ENCODE measurements at places on chromosomes 6 and 20.

- no peak for DNase-seq
Measured at GRCh38 chr6:121040831-121041230, 293.4 kb downstream of the TBC1D32 start.

GRCh38 chr6:16622193-16622592, 139.1 kb downstream of the ATXN1 start:
- no peak for DNase-seq

- peak; percentile 24 for DNase-seq
Measured at GRCh38 chr20:36666181-36666740, 20.3 kb upstream of the SLA2 start.

- DNase-seq = peak; percentile 53
Measured at GRCh38 chr20:62642666-62643520, 590 bp downstream of the SLCO4A1 start.

DNA sequence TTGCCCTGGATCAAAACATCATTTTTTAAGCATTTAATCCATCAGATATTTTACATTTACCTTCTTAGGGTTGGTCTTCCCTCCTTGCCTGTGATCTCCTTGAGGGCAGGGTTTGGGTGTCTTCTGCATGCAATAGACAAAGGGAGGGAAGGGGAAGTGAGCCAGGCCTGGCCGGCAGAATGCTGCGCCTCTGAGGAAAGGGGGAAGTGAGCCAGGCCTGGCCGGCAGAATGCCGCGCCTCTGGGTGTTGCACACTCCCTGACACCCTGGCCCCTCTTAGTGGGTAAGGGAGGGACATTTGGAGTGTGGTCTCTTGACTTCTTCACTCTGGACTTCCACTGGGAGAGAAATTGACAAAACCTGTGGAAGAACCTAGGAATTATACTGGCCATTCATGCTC, 12.4 kb downstream of the PSMF1 start:
- DNase-seq = no peak

DNA sequence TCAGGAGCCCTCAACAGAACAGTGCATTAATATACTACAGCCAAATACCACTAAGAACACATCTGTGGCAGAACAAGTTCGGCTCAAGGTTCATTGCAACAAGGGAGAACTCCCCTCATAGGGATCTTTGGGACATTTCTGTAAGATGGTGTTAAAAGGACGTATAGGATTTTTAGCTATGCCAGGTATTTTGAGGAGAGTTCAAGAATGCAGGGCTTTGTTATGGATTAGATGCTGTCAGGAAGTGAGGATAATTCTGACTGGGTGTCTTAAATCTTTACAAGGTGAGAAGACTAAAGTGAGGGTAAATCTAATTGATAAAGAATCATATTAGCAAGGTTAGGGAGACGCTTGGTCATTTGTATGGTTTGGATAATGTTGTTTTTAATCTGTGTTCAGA, 83.7 kb upstream of the AHI1 start:
- no peak for DNase-seq

- no peak for DNase-seq
Measured at GRCh38 chr6:150430815-150431214, 62.0 kb downstream of the IYD start.

- no peak for DNase-seq
Measured at GRCh38 chr20:52818491-52818890, 153.7 kb upstream of the TSHZ2 start.

DNA sequence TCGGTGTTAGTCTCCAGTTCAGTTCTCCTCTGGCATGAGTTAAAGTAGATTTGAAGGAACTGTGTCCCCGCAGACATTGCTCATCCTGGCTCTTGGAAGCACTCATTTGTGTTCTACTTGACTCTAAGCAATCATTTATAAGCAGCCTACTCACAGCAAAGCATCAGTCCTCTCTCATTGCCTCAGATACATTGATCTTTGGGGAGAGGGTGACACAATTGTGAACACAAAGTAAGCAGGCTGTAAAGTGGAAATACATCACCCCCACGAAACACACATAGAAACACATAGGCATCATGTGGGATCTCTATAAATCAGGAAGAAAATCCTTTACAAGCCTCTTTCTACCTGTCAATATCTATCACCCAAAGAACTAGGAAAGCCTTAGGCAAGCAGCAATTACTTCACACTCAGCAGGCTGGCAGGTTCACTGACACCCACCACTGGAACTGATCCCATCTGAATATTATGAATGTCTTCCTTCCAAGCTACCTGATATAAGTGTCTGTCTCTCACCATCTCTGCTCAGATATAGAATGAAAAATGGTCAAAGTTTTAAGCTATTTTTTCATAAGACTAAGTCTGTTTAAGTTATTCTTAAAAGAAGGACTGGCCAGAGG, 675.8 kb downstream of the HACE1 start:
- DNase-seq = no peak

DNA sequence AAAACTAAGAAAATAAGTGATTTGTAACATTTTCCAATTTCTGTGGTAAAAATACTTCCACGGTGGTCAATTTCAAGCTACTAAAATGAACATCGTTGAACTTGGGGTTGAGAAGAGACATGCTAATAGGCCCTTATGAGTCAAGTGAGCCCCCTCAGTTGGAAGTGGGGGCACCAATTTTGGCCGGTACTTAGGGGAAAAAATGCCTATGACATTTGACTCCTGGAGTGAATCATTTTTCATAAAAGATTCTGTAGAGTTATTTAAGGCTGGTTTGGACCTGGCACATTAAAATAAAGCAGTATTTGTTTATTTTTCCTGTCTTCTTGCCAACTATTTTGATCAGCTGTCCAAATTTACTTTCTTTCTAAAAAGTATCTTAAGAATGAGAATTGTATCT, 32.4 kb upstream of the CAP2 start:
- no peak for DNase-seq

DNA sequence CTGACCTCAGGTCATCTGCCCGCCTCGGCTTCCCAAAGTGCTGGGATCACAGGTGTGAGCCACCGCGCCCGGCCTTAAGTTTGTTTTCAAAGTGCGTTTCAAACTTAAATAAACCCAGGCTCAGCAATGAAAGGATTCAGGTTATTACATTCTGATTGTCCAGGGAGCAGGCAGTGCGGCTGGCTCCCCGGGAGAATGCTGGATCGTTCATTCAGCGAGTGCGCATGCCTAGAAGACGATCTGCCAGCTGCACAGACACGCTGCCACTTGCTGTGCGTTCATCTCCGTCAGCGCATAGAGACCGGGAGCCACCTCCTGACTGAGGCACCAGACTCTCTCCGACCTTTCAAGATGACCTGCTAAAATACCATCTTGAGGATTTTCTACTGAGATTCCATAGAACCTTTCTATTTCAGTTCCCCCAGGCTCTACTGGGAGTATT, 163.9 kb upstream of the ZNF217 start:
- DNase-seq = no peak

GRCh38 chr20:17833036-17833674, 133.4 kb downstream of the BANF2 start:
- DNase-seq = no peak

- no peak for DNase-seq
Measured at GRCh38 chr6:6942831-6943230, 164.9 kb upstream of the RREB1 start.

- DNase-seq = peak; percentile 73
Measured at GRCh38 chr6:167898673-167899311, 72.1 kb downstream of the AFDN start.

DNA sequence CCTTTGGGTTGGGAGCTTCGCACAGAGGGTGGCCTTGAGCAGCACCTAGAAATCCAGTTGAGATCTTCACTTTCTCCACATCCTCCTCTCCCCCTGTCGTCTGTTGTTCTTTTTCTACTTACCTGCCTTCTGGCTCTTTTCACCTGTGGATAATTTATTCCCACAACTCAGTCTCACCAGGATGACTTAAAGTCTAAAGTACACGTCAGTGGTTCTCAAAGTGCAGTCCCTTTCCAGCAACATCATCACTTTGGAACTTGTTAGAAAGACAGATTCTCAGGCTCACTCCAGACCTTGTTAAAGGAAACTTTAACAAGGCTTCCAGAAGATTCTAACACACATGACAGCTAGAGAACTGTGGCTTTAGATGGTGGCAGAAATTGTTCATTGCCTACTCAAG, 27.7 kb upstream of the BCAS1 start:
- no peak for DNase-seq

- DNase-seq = no peak
Measured at GRCh38 chr6:56374841-56375369, 127.5 kb upstream of the COL21A1 start.

DNA sequence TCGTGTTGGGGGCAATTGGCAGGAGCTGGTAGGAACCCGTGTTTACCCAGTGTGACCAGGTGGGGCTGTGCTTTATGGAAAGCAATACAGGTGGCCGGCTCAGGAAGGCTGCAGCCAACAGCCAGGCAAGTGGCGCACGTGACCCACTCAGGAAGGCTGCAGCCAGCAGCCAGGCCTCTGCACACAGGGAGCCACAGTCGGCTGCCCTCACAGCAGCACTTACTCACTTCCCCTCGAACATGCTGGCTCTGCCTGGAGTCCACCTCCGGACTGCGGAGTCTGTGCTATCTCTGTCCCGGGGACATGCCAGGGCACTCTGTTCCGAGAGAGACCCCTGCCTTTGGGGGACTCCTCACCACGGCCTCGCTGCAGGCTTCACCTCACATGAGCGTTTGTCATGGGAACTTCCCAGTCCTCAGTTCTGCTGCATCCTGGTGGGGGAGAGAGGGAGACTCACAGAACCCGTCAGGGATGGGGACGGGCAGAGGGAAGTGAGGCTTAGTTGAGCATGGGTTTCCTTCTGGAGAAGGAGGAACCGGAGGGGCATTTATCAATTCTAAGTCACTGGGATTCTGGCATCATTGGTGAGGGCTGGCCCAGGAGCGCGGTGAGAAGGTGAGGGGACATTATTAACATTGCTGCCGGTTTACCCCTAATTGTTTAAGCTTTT, 76.8 kb downstream of the TTLL2 start:
- DNase-seq = no peak

DNA sequence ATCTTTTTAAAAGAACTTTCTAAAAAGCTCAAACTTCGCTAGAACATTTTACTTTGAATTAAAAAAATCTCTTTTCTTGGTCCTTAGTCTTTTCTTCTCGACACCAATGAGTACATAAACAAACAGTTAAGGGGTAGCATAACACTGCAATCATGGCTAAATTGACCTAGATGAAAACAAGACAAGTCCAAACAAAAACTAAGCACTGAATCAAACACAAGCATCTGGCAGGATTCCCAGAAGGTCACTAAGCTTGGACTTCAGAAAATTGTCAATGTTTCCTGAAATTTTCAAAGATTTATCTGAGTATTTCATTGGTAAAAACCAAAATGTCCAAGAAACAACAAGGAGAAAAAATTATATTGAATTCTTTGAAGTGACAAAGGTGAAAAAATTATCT, 5.0 kb downstream of the COL21A1 start:
- no peak for DNase-seq

- DNase-seq = peak; percentile 73
Measured at GRCh38 chr6:30325150-30325872, 1.4 kb upstream of the TRIM39 start.

DNA sequence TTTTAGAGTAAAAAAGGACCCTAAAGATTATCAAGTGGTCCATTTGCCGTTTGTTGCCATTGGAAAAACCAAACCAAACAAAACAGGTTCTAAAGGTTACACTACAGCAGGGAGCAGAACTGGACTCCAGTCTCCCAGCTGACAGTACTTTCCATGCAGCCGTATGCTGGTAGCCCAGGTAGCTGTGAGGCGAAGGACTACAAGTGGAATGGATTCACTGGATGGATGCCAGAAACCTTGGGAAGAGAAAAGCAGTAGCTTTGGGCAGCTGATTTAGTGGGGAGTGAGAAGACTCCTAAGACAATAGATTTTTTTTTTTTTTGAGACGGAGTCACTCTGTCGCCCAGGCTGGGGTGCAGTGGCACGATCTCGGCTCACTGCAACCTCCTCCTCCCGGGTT, 88.3 kb downstream of the SASH1 start:
- no peak for DNase-seq

GRCh38 chr20:19993958-19994669, 23.0 kb upstream of the NAA20 start:
- no peak for DNase-seq

- no peak for DNase-seq
Measured at GRCh38 chr6:159758031-159759001, 3.5 kb upstream of the ACAT2 start.

- DNase-seq = no peak
Measured at GRCh38 chr6:148457137-148457842, 114.7 kb downstream of the SASH1 start.

DNA sequence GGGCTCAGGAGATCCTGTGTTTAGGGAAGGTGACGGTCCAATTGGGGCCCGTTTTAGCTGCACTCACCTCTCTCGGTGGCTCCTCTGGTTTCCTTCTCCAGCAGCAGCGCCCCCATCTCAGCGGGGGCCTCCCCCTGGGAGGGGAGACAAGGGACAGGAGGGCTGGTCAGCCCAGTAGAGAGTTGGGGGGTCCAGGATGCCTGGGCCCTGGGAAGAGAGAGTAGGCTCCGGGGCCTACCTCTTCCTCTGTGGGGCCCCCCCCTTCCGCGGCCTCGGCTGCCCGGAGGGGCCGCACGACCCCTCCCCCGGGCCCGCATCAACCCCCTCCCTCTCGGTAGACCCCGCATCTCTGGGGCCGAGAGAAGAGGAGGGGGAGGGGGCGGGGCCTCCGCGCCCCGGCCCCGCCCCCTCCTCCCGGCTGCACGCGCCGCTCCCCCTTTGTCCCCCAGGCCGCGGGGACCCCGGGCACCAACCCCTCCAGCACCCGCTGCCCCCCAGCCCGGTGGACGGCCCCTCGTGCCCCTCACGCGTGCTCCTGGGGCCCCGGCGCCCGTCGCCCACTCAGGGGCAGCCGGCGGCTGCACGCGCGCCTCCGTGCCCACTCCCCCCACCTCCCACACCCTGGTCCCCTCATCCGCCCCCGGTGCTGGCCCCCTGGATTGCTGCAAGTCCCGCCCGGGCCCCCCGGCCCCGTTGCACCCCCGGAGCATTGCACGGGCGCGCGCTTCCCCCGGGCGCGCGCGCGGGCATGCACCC, 464 bp downstream of the EHMT2 start:
- DNase-seq = no peak

DNA sequence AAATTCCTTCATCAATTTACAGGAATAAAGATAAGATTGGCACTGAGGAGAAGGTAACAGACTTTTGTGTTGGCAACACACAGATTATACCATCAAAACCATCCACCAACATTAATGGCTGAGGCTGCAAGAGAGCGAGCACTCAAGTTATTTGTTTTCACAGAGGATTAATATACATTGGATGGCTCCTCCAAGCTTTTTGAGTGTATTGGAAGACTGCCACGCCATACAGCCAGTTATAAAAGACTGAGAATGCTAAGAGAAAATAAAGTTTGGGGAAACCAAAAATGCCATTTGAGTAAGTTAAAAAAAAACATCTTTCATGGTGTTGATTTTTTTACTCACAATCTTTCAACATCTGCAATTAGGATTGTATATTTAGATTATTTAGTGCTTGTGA, 973.8 kb upstream of the SLC35B3 start:
- DNase-seq = no peak

DNA sequence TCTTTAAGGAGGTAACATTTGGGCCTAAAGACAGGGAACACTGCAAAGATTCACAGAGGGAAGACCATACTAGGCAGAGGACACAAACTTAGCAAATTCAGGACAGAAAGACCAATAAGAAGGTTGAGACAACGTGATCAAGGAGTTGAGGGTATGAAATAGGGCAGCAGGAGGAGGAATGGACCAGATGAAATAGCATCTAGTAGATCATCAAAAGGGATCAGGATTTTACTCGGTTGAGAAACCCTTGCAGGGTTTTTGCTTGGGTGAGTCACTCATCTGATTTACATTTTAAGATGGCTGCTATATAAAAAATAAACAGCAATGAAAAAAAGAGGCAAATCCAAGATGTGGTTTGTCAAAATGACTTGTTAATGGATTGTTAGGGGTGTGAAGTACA, 4.7 kb downstream of the BCLAF1 start:
- peak; percentile 52 for DNase-seq

GRCh38 chr6:155313602-155314091, 637 bp downstream of the TFB1M start:
- no peak for DNase-seq
